ENCODE measurements at places on chromosomes 11 and 22.

DNA sequence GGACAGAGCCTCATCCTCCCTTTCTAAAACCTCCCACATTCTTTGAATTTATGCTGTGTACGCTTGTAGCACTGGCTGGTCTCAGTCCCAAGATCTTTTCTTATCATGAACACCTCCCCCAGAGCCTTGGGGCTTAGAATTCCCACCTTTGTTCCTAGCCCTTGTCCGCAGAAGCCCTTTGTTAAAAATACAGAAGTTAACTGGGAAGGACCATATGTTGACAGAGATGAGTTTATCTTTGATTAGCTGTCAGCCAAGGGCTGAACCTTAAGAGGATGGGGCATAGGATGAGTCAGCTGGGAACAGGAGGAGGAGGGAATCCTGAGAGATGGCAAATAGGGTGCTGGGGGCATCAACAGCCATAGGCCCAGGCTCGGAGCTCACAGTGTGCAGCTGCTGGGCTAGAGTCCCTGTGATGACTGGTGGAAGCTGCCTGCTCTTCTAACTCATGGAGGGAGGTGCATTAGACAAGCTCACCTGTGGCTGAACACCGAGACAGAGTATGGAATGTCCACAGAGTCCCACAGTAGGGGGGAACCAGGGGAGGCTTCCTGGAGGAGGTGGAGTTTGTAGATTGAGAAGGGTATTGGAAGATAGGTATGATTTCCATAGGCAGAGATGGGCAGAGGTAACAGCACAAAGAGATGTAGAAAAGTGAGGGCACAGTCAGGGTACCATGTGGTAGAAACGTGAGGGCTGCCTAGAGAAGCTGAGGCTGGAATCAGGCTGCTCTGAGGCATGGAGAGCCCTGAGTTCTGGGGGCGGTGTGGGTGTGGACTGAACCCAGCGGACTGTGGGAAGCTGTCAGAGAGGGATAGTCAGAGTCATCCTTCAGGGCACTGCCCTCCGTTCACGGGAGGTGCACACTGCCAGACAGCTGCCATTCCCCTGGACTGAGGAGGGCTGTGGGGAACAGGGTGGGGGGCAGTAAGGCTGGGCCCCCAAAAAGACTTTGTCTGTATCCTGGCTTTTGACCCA lies 9.9 kb downstream of the MICAL2 start:
- DNase-seq = no peak

GRCh38 chr22:20283674-20284066 lies 15.6 kb upstream of the RTN4R start:
- DNase-seq = no peak

GRCh38 chr11:795634-796564 lies 2.2 kb downstream of the SLC25A22 start:
- DNase-seq = peak; percentile 95

GRCh38 chr11:11813288-11813962 lies 28.3 kb upstream of the USP47 start:
- DNase-seq = no peak

All from GM13977 (cell line).